ENCODE measurements at places on chromosomes 2 and 18.

DNA sequence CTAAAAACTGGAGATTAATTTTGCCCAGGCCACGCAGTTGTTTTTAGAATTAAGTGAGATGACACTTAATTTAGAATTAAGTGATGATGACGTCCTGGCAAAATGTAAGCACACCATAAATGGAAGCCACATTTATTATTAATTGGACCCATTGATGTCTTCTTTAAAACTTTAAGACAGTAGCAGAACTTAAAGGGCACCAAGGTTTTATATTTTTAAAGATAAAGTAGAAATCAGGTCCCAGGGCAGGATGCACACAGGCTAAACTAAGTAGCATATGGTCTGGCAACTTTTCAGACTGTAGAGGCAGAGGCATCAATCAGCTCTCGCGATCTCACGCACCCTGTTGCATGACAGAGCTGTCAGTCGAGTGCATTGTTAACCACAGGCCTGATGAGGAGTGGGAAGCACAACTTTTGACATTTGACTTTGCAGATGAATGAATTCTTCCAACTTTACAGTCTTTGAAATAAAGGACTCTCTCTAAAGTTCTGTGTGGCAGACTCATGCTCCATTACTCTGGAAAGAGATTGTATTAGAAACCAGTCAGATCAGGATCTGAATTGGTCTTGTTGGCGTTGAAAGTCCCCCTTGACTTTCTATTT lies 232.4 kb downstream of the CD226 start:
- no peak for DNase-seq

DNA sequence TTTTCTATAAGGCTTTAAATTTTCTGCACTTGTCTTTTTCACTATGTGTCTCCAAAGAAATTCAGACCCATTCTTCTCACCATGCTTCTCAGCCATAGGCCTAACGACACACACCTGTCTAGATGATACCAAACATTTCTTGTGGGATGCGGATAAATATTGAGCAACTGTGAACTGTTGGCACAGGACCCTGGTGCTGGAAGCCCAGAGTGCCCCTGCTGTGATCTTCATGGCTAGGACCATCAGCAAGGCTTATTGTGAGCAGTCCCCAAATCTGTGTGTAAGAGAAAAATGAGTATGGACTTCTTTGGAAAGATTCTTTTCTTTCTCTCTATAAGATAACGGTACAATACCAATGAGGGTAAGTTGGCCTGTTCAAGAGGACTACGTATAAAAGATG lies 54.1 kb upstream of the NCK2 start:
- DNase-seq = no peak

DNA sequence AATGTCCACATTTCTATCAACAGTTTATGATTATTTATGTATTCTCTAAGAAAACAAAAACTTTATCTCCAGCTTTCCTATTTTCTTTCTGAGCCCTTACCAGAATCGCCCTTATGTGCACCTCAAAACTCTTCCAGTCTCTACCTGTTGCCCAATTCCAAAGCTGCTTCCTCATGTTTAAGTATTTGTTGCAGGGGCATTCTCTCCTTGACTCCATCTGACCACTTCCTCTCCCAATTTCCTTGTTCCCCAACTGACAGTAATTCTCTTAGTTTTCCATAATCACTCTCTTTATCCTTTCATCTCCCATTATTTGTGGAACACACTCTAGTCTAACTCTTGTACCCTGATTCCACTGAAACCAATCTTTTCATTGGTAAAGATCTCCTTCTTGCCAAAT lies 105.4 kb upstream of the RBBP8 start:
- DNase-seq = no peak

DNA sequence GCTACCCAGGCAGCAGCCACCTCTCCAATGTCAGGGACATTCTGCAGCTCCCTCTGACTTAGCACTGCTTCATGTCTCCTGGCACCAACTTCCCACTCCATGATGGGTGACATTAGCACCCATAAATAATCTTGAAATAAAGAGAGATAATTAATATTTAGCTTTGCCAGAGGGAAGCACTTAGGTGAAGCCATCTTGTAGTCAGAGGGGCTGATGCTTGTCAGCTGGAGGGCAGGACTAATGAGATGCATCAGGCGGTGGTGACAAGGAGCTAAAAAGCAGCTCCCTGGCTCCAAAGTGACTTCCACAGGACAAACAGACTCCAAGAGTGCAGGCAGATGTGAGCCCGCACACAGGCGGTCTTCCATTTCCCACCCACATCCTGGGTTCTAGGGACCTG lies 153.0 kb upstream of the ID2 start:
- DNase-seq = no peak

DNA sequence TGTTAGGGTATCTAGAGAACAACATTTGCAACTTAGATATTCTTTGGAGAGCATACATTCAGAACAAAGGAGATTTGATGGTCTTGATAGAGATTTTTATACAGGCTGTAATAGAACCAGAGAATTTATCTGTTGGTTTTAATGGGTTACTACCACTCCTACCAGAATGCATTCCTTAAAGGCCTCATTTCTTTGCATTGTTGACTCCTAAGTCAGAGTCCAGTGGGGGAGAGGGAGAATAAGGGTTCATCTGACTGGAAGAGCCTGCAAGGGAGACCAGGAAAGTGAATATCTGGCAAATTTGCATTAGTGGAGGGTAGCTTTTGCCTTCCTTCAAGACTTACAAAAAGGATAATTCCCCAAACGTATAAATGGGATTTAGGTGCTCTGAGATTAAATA lies 29.7 kb downstream of the AGPS start:
- peak; percentile 44 for DNase-seq

- no peak for DNase-seq
Observed at GRCh38 chr18:54238173-54238936, 13.9 kb upstream of the MBD2 start.

DNA sequence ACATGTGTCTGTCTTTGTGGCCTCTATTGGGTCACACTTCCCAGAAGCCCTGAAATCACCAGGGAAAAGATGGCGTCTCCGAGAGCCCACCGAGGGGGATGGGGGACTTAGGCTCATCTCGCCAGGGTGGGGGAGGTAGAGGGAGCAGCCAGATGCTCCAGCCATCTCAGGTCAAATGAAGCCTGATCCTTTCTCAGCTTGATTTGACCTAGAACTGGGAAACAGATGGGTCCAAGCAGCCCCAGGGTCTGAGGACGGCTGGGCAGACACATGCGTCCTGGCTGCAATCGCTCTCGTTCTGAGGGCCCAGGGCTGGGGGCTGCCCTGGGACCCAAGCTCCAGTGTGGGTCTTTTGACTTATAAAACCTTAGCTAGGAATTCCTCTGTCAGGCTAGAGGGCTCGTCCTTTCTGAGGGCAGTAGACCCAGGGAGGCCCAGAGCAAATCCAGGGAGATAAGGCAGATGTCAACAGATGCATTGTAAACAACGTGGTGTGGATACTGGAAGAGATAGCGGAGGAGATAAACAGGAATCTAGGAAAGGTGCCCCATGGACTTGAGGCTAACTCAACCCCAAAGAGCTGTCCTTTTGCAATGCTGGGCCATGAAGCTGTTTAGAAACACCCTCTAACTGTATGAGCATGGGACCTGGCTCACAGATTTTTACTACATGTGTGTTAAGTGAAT lies 127.7 kb downstream of the MYCN start:
- DNase-seq = no peak

GRCh38 chr2:48377646-48378045 lies 152.3 kb upstream of the STON1 start:
- no peak for DNase-seq

- DNase-seq = no peak
Observed at GRCh38 chr2:79850912-79851311, 338.1 kb downstream of the CTNNA2 start.

- no peak for DNase-seq
Observed at GRCh38 chr2:88160517-88160916, 9.6 kb upstream of the THNSL2 start.

- DNase-seq = no peak
Observed at GRCh38 chr2:215371915-215372897, 60.3 kb downstream of the ATIC start.

DNA sequence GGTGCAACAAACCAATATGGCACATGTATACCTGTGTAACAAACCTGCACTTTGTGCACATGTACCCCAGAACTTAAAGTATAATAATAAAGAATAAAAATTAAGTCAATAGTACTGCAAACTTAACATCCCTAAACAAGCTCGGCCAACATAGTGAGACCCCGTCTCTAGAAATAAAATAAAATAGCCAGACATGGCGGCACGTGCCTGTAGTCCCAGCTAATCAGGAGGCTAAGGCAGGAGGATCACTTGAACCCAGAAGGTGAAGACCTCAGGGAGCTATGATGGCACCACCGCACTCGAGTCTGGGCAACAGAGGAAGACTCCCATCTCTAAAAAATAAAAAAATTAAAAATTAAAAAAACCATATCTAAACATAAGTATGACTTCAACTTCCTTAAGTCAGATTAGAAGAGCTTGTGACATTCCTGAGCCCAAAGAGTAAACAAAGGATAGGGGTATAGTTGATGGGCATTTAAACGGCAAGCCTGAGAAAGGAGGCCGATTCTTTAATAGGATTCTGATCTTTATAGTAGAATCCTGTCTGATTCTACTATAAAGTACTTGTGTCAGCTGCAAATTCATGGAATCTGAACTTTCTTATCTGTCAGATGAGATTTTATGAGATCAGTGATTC lies 1.6 kb downstream of the FAM124B start:
- DNase-seq = no peak

DNA sequence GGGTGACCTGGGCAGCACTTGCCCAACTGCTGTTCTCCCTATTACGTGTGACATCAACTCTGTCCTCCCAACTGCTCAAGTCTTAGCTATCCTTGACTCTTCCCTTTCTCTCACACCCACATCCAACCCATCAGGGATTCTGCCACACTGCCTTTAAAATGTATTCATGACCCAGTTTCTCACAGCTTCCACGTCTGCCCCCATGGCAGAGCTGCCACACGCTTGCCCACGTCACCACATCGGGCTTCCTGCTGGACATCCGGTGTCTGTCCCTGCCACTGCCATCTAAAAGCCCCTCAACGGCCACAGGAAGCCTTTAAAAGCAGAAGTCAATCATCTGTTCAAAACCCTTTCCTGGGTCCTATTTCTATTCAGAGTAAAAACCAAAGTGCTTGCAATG lies 233.1 kb upstream of the POU3F3 start:
- no peak for DNase-seq

DNA sequence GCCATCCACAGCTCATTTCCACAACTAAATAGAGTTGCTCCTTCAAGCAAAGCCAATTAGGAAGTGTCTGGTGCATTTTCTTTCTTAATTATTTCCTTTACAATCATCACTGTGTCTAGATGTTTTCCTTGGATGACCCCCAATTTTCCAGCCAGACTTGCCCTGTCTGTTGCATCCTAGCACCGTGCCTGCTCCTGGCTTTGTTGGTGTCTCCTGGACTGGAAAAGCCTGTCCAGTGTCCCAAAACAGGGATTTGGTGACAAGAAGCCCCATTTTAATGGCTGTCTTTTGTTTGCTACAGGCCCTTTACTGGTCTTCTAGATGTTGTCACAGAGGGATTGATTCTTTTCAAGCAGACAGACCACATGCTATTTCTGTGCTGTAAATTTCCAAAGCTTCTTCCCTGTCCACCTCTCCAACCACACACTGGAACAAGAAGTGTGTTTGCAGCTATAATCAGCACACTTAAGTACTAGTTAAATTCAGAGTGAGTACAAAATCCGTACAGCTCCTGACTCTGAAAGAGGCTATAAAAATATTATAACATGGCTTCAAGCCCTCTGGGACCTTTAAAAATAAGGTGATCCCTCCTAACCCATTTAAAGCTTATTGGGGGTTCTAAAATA lies 38.4 kb downstream of the RNF144A start:
- no peak for DNase-seq

GRCh38 chr2:70887550-70888246 lies 48.0 kb upstream of the ATP6V1B1 start:
- no peak for DNase-seq

DNA sequence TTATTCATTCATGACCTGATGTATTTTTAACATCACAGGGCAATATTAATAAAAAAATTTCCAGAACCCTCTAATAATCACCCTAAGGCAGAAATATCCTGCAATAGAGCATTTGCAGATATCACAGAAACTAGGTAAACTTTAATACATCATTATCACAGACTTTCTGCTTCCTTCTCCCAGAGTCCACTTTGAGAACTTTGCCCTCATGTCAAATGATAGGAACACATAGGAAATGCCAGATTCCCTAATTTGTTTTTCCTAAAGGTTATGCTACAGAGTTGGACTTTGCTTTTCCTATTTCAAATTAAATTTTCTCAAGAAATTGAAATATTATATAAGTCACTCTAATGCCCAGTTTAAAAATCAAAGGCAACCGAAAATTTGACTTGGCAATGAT lies 352.8 kb upstream of the LRP1B start:
- no peak for DNase-seq

GRCh38 chr2:181628590-181629585 lies 28.0 kb downstream of the CERKL start:
- no peak for DNase-seq

DNA sequence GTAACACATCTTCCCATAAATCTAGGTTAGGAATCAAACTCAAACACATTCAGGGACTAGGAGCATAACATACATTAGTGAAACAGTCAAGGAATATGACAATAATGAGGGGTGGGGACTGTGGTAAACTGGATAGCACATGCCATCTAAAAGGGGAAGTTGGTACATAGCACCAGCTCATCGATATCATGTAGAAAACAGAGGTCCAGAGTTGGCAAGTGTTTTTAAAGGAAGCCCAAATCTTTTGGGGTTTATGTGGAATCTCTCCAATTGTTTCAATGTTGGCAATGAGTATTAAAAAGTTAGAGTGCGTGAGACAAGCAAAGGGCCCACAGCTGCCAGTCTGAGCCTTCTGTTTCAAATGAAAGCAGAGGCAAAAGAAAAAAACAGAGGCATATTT lies 24.4 kb downstream of the KLF7 start:
- DNase-seq = peak; percentile 21

GRCh38 chr2:29376541-29376940 lies 261.3 kb downstream of the CLIP4 start:
- DNase-seq = no peak

GRCh38 chr2:62478093-62478580 lies 27.9 kb downstream of the TMEM17 start:
- DNase-seq = peak; percentile 50
